ENCODE measurements at places on chromosomes 16 and 17.

DNA sequence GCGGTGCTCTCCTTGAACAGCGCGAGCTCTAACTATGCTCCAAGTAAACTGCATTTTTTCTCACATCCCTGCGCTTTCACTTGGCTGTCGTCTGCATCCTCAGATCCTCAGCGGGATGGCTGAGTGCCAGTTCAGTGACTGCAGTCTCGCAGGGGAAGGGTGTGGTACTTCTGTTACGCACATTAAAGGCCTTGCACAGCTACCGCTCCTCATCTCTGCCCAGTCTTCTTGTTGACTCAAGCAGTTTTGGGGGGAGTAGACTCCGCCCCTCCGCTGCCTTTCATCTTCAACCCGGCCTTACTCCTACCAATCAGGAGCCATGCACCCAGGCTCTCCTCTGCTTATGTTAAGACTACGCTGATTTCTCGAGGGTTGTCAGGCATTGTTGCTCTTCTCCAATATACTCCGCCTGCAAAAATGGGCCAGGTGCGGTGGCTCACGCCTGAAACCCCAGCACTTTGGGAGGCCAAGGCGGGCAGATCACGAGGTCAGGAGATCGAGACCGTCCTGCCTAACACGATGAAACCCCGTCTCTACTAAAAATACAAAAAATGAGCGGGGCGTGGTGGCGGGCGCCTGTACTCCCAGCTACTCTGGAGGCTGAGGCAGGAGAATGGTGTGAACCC lies 10.0 kb downstream of the ATP5PD start:
- no peak for DNase-seq

GRCh38 chr16:9096416-9096952 lies 5.0 kb downstream of the HAPSTR1 start:
- no peak for DNase-seq

GRCh38 chr17:47701608-47702007 lies 7.6 kb downstream of the TBKBP1 start:
- no peak for DNase-seq

GRCh38 chr17:50035421-50035879 lies 20.5 kb upstream of the ITGA3 start:
- no peak for DNase-seq

DNA sequence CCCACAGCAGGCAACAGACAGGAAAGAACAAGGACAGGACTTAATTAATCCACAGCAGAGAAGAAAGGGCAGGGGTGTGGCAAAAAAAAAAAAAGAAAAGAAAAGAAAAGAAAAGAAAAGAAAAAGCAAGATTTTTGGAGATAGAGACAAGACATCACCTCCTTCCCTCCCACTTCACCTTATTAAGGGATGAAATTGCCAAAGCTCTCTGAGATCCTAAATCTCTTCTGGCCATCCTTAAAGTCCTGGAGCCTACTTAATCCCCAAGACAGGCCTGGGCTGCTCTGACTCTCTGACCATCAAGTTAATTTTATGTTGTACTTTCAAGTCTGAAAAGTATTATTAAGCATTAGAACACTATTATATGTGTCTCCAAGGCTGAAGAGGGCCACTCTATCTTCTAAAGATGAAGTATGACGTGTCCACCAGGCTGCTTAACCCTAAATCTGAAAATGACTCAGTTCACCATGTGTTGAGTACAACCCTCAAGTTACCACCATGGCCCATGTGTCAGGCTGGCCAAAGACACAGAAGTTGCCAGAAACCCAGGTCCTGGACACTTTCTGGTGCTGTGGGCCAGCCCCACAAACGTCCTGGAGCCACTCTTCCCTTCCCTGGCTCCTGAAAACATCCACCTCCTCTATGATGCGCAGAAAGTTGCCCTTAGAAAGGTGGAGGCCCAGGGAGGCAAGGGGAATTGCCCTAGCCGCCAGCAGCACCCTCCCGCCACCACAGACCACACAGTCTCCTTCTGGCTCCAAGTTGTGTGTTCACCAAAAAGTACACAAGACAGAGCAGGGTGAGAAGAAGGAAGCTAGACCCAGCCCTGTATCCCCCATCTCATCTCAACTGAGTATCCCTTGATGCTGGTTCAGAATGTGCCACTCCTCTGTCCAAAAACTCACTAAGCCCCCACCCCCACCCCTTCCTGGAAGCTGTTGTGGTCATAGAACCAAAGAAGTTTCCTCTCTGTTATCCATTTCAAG lies 2.7 kb downstream of the SOCS1 start:
- DNase-seq = no peak

- no peak for DNase-seq
Observed at GRCh38 chr16:28013392-28013791, 50.1 kb downstream of the GSG1L start.

DNA sequence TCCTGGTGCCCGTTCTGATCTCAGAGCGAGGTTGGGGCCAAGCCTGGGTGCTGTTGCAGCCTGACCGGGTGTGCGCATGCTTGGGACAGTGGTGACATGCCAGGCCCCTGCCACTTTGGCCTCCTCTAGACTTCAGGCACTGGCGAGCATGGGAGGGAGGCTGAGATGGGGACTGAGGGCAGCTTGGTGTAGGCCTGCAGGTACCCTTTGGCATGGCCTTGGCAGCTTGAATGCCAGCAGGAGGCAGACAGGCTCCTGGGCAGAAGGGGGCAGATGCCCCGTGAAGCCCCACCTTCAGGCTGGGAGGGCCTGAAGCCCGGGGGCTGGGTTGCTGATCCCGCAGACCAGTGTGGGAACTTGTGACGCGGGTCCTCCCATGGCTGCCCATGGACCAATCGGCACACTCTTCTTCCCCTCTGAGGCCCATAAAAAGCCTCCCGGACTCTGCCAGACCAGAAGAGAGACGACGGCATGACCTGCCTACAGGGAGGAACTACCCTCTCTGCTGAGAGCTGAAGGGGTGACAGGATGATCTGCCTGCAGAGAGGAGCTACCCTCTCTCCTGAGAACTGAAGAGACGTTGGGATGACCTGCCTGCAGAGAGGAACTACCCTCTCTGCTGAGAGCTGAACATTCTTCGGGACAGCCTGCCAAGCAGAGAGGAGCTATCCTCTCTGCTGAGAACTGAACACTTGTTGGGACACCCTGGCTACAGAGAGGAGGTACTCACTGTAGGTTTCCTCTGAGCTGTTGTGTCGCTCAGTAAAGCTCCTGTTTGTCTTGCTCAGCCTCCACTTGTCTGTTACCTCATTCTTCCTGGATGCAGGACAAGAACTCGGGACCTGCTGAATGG lies 17.5 kb downstream of the RHOT1 start:
- DNase-seq = no peak

DNA sequence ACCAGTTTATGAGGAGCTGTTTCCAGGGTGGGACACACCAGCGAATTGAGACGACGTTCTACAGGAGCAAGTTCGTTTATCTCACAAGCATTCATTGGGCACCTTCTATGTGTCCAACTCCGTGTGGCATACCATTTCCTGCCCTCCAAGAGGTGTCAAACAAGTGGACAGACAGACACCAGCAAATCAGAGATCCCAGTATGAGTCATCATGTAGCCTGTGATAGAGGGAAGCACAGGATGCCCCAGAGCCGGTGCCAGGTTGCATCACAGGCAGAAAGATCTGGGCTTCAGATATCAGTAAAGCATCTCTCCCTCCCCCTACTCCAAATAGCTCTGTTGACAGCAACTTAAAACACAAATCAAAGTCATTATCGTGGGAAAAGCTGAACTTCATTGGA lies 31.8 kb upstream of the MAF start:
- no peak for DNase-seq

- DNase-seq = no peak
Observed at GRCh38 chr16:58128181-58128631, 975 bp downstream of the CFAP20 start.

- DNase-seq = no peak
Observed at GRCh38 chr16:86060381-86061317, 161.7 kb downstream of the IRF8 start.

- peak; percentile 46 for DNase-seq
Observed at GRCh38 chr17:4514206-4514605, 15.5 kb downstream of the SPNS2 start.

- DNase-seq = no peak
Observed at GRCh38 chr16:68754084-68754792, 17.1 kb downstream of the CDH1 start.

DNA sequence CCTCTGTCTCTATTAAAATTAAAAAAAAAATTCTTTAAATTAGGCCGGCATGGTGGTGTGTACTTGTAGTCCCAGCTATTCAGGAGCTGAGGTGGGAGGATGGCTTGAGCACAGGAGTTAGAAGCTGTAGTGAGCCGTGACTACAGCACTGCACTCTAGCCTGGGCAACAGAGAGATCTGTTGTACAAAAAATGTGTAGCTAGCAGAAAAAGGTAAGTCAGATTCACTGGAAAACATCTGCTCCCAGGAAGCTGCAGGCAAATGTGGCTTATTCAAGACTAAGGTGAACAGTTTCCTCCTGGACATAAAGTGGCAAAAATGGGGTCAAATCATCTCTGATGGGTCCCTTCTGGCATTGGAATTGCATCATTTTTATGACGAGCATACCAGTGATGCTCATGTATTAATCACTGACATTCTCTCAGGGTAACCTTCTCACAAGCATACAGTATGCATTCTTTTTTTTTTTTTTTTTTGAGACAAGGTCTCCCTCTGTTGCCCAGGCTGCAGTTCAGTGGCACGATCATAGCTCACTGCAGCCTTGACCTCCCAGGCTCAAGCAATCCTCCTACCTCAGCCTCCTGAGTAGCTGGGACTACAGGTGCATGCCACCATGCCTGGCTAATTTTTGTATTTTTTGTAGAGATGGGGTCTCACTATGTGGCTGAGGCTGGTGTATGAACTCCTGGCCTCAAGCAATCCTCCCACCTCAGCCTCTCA lies 48.7 kb downstream of the CPPED1 start:
- no peak for DNase-seq

DNA sequence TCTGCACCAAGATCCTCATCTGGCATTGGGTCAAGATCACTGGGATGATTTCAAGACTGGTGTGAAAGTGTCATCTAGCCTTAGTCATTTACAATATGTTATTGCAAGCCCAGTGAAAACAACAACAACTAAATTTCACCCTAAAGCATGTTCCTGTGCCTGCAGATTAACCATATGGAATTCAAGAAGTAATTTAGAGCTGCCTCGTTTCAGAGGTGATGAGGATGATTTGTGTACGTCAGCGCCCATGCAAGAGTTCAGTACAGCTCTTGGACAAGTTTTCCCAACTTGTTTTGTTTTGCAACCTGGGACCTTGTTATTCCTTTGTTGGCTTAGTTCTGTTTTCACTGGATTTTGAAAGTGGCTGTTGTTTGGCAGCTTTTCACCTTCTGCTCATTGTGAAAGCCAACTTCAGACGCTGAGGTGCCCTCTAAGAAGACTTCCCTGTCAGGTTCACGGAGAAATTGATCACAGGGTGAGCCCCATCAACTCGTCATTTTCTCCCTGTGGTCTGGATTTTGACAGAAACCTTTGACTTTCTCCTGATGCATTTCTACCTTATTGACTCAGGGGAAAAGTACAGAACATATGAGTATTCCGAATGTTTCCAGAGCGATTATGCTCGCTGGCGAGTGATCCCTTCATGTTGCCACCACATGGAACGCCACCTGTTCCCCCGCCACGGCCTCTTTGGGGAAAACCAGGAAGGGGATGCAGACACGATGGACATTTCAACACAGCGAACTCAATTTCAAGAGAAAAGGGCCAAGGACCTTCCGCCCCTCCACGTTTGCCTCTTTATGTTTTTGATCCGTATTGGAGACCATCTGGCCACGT lies 85.6 kb downstream of the FOXL1 start:
- DNase-seq = no peak

DNA sequence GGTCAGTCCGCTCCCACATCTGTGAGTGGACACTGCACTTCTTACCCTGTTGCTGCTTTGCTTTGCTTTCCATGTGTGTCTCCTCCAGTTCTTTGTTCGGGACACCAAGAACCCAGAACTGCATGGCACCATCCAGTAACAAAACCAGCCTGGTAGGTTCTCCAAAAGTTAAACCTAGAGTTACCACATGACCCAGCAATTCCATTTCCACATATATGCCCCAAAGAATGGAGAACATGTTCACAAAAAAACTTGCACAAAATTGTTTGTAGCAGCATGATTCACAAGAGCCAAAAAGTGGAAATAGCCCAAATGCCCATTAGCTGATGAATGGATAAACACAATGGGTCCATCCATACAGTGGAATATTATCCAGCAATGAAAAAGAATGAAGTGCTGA lies 10.3 kb upstream of the CCL22 start:
- DNase-seq = no peak

GRCh38 chr17:74274060-74274708 lies at the start of gene DNAI2:
TSS of gene DNAI2 (plus strand) at chr17:74274234. CDS start at chr17:74281818, 7,584 bp downstream.
- DNase-seq = no peak

DNA sequence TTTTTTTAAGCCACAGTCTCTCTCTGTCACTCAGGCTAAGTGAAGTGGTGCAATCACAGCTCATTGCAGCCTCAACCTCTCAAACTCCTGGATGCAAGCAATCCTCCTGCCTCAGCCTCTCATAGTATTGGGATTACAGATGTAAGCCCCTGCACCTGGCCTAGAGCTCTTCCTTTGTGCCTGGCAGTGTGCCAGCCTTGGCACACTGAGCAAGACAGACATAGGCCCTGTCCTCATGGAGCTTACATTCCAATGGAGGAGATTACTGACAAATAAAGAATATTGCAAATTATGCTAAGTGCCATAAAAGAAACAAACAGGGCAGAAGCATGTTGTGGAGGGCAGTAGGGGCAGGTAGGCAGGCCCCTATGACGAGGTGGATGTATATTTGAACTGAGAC lies 920 bp upstream of the CNGB1 start:
- DNase-seq = no peak

GRCh38 chr17:58671969-58672368 lies 19.9 kb downstream of the TEX14 start:
- DNase-seq = no peak

DNA sequence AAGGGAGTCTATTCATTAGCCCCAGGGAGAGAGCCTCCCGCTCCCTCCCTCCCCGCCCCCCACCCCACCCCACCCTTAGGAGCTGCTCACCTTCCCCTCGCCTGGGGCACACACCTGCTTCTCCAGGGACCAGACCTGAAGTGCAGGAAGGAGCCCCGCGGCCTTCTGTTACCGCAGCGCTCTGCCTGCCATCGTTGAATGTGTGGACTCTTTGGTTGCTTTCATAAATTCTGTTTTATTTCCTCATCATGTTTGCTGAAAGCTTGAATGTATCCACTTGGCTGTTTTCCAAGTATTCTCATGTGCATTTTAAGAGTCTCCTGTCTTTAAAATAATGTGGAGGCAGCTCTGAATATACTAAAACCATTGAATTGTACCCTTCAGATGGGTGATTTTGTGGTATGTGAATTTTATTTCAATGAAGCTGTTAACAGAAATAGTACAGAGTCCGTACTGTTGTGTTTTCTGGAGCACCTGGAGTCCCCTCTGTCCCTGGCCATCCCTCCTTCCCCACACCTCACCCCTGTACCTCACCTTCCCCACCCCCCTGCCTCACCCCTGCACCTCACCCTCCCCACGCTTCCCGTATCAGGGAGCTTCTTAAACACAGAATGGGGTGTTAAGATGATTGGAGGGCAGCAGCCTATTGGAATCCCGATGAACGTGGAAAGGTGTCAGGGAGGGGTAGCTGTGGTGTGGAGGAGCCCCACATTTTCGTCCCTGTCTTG lies 25.5 kb downstream of the RAB11FIP3 start:
- DNase-seq = no peak

DNA sequence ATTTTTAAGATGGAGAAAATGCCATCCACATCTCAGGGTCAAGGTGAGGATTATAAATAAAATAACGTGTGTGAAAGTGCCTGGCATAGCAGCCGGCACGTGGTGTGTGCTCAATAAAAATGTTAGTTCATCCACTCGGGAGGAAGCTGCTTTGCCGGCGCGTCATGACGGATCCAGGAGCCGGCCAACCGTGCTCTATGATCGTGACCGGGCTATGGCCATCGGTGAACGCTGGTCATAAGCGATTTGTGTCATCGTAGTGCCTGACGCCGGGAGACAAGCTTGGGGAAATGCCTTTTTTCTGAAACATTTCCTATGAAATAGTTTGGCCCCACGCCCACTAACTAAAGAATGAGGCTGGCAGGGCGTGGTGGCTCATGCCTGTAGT lies 74.0 kb downstream of the CMC2 start:
- DNase-seq = no peak
